Chondrocyte (in vitro differentiated cells): ENCODE measurements at places on chromosomes 4 and X. TPM values are rescaled to one million over a fixed set of nuclear protein-coding genes. Genes with fewer than 3 reads are reported as not detected.

DNA sequence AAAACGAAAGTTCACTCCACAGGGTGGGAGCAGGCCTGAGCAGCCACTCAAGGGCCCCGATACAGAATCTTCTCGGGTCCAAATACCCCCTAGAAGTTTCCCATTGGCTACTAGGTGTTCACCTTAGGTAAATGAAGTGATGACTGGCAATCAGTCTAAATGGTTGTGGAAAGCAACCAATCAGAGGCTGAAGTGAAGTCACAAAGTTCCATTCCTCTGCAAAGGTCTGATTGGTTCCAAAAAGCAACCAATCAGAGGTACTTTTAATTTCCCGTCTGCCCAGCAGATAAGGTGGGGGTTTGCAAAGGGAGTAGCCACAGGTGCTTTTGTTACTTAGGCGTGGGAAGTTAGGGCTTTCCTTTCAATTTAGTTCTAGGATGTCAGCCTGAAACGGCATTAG, 58.2 kb upstream of the NKAP start:
- peaks cover 9% of the 10 kb centered on the region for H3K4me1 ChIP-seq
- peaks cover 34% of the 10 kb centered on the region for H3K27me3 ChIP-seq
- H3K4me3 ChIP-seq = no peak overlapping the region

DNA sequence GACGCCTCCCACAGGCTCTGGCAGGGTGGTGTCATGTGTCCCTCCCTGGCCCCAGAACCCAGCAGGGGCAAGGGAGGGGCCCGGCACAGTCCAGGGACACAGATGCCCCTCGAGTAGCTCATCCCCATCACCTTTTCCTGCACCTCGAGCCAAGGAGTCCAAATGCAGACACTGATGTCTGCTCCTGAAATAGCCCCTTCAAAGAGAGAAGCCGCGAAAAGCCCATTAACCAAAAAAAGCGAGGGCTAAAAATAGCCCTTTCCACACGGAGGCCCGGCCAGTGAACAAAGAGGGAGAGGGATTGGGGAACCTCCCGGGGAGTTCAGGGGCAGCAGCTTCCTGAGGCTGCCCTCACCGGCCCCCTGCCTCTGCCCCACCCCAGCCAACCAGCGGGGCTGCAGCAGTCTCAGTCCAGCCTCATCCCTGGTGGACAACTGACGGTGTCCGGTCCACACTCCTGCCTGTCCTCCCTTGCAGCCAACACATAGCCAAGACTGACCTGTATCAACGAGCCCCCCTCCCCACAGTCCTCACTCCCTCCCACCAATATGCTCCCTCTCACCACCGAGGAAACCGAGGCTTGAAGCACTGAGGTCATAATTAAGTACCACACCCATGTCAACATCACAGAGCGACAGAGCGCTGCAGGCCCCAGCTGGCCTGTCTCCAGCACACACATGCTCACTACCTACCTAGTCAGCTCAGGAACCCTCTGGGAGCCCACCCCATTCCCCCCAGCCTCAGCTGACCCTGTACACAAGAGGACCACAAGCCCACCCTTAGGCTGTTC, 23.9 kb downstream of the WDR1 start:
- peaks cover 30% of the 10 kb centered on the region for H3K36me3 ChIP-seq
- no peaks in the 10 kb centered on the region for H3K27me3 ChIP-seq
- peak; percentile 74 for DNase-seq
- H3K4me3 ChIP-seq = peak overlapping the region; percentile 48

GRCh38 chr4:153521999-153522801, 56.0 kb downstream of the TMEM131L start:
- no peaks in the 10 kb centered on the region for H3K27me3 ChIP-seq
- DNase-seq = no peak
- H3K4me3 ChIP-seq = no peak overlapping the region
- no peaks in the 10 kb centered on the region for H3K36me3 ChIP-seq
- H3K4me1 ChIP-seq = peaks cover 58% of the 10 kb centered on the region
- no peak overlapping the region for H3K27ac ChIP-seq

DNA sequence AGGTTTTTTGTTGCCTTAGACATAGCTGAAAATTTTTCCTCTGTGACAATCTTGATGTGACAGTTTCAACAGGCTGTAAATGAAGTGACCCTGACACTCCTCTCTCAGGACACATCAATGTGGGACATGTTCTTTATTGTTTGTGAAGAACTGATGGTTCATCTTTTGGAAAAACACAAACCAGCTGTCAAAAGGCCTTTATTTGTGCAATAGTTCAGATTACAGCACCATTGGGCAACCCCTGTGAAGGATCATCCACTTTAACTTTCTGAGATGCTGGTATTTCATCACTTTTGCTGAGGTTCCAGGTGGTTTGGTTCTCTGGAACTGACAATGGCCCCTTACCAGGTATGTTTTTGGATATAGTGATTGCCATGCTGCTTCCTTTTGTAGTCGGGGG, 40.3 kb downstream of the OSTC start:
- no peak for DNase-seq
- no peak overlapping the region for H3K27ac ChIP-seq
- no peaks in the 10 kb centered on the region for H3K27me3 ChIP-seq
- no peak overlapping the region for H3K4me3 ChIP-seq
- H3K4me1 ChIP-seq = no peaks in the 10 kb centered on the region
- peaks cover 2% of the 10 kb centered on the region for H3K36me3 ChIP-seq

- peaks cover 10% of the 10 kb centered on the region for H3K27me3 ChIP-seq
- no peaks in the 10 kb centered on the region for H3K36me3 ChIP-seq
- H3K4me3 ChIP-seq = no peak overlapping the region
- no peak for DNase-seq
These were observed 2.7 kb upstream of the NALF2 start for GRCh38 chrX:69501429-69501828.

DNA sequence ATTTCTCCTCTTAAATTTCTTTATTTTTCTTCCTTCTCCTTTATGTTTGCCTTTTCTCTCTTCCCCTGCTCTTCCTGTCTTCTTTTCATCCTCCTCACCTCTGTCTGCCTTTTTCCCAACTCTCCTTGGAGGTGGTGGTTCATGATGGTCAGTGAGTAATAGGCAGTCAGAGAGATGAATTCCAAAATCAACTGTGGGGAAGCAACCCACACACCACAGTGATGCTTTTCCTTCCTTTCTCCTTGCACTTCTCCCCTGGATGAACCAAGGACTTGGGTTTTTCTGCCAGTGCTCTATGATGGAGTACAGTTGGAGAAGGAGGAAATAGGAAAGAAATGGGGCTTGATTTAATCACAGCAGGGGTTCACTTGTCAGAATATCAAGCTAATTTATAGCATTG, 153.8 kb downstream of the DCK start:
- H3K4me3 ChIP-seq = no peak overlapping the region
- peaks cover 19% of the 10 kb centered on the region for H3K27me3 ChIP-seq
- DNase-seq = no peak

DNA sequence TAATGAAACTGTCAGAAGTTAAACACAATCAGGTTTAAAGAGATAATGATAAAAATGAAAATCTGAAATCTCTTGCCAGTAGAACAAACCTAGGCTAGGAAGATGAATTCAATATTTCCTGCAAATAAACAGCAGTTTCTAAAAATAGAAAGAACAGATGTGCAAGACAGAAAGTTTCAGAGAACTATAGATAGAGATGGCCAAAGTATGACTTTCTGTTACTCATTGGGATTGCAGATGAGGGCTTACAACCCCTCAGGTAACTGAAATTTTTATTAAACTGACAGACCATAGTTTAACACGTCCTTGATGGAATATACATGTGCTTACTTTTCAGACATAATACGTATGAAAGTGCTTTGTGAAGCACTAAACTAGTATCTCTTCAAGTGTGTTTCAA, 82.3 kb upstream of the PPARGC1A start:
- no peaks in the 10 kb centered on the region for H3K36me3 ChIP-seq
- H3K27me3 ChIP-seq = no peaks in the 10 kb centered on the region
- no peak overlapping the region for H3K27ac ChIP-seq
- DNase-seq = no peak
- H3K4me1 ChIP-seq = peaks cover 6% of the 10 kb centered on the region

GRCh38 chrX:38220024-38220414, 652 bp downstream of the SRPX start:
- peak overlapping the region; percentile 3 for H3K27ac ChIP-seq
- no peaks in the 10 kb centered on the region for H3K27me3 ChIP-seq
- H3K4me1 ChIP-seq = peaks cover 27% of the 10 kb centered on the region
- peak; percentile 72 for DNase-seq
- peak overlapping the region; percentile 76 for H3K4me3 ChIP-seq

- no peaks in the 10 kb centered on the region for H3K27me3 ChIP-seq
- H3K36me3 ChIP-seq = no peaks in the 10 kb centered on the region
- H3K4me3 ChIP-seq = no peak overlapping the region
- no peak for DNase-seq
- peaks cover 99% of the 10 kb centered on the region for H3K4me1 ChIP-seq
- H3K27ac ChIP-seq = no peak overlapping the region
These were observed 7.1 kb downstream of the KLF3 start for GRCh38 chr4:38670939-38671591.

DNA sequence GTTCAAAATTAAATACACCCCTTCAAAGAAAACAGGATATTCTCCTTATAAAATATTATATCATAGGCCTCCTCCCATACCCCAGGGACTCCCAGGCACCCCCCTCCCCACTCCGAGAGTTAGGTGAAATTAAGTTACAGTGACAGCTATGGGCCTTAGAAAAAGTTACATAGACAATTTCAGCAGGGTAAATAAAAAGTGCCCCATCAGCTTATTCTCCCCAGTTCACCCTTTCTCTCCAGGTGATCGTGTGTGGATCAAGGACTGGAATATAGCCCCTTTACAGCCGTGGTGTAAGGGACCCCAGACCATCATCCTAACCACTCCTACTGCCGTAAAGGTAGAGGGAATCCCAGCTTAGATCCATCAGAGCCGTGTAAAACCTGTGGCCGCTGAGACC, 147.6 kb upstream of the FGF16 start:
- H3K36me3 ChIP-seq = no peaks in the 10 kb centered on the region
- H3K27me3 ChIP-seq = no peaks in the 10 kb centered on the region
- DNase-seq = no peak

- H3K4me3 ChIP-seq = no peak overlapping the region
- no peak for DNase-seq
- no peaks in the 10 kb centered on the region for H3K36me3 ChIP-seq
- H3K27ac ChIP-seq = no peak overlapping the region
- H3K27me3 ChIP-seq = no peaks in the 10 kb centered on the region
These were observed 146.9 kb upstream of the FGF13 start for GRCh38 chrX:138858438-138858837.

- H3K27me3 ChIP-seq = peaks cover 4% of the 10 kb centered on the region
- no peak for DNase-seq
- no peak overlapping the region for H3K27ac ChIP-seq
- no peaks in the 10 kb centered on the region for H3K36me3 ChIP-seq
- peaks cover 19% of the 10 kb centered on the region for H3K4me1 ChIP-seq
These were observed 277.7 kb downstream of the NR3C2 start for GRCh38 chr4:148164557-148164956.

DNA sequence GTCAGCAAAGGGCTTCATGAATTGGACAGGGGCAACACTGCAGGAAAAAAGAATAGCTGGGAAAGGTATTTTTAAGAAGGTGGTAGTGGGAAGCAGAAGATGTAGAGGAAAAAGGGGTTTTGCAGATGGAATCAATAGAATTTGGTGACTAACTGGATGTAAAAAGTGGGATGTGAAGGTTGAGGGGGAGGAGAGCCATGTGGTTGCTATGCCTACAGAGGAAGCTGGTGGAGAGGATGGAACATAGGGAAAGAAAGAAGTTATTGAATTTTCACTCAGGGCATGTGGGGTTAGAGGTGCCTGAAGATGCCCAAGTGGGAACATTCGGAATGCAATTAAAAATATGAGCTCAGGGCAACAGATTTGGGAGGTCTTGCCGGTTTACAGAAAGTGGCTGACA, 33.0 kb downstream of the REELD1 start:
- H3K27ac ChIP-seq = no peak overlapping the region
- no peaks in the 10 kb centered on the region for H3K27me3 ChIP-seq
- peaks cover 2% of the 10 kb centered on the region for H3K4me1 ChIP-seq
- no peak for DNase-seq

GRCh38 chr4:183907871-183908683, 3.0 kb downstream of the STOX2 start:
- peaks cover 11% of the 10 kb centered on the region for H3K4me1 ChIP-seq
- H3K27me3 ChIP-seq = peaks cover 15% of the 10 kb centered on the region
- H3K4me3 ChIP-seq = no peak overlapping the region
- no peak overlapping the region for H3K27ac ChIP-seq
- DNase-seq = no peak
- H3K36me3 ChIP-seq = peaks cover 2% of the 10 kb centered on the region

DNA sequence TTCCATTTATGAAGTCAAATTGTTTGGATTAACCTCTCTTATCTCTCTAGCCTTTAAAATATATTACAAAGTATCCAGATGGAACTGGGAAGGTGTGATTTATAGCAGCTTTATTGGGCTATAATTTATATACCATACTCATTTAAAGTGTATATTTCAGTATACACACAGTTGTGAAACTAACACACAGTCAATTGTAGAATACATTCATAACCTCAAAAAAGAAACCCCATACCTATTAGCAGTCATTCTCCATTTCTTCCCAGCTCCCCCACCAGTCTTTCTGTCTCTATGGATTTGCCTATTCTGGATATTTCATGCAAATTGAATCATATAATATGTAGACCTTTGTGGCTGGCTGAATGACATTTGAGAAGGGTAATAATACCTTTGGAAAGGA, 7.6 kb upstream of the NAP1L5 start:
- H3K36me3 ChIP-seq = no peaks in the 10 kb centered on the region
- no peaks in the 10 kb centered on the region for H3K27me3 ChIP-seq
- H3K27ac ChIP-seq = peak overlapping the region; percentile 93
- no peak overlapping the region for H3K4me3 ChIP-seq
- no peak for DNase-seq

- no peak overlapping the region for H3K27ac ChIP-seq
- no peak for DNase-seq
- no peaks in the 10 kb centered on the region for H3K36me3 ChIP-seq
- peaks cover 25% of the 10 kb centered on the region for H3K27me3 ChIP-seq
- no peak overlapping the region for H3K4me3 ChIP-seq
- H3K4me1 ChIP-seq = no peaks in the 10 kb centered on the region
These were observed 25.7 kb upstream of the TMPRSS11A start for GRCh38 chr4:67988991-67989390.

- H3K4me3 ChIP-seq = peak overlapping the region; percentile 1
- peaks cover 23% of the 10 kb centered on the region for H3K4me1 ChIP-seq
- no peaks in the 10 kb centered on the region for H3K27me3 ChIP-seq
These were observed 255.3 kb downstream of the RAPGEF2 start for GRCh38 chr4:159358226-159358625.

DNA sequence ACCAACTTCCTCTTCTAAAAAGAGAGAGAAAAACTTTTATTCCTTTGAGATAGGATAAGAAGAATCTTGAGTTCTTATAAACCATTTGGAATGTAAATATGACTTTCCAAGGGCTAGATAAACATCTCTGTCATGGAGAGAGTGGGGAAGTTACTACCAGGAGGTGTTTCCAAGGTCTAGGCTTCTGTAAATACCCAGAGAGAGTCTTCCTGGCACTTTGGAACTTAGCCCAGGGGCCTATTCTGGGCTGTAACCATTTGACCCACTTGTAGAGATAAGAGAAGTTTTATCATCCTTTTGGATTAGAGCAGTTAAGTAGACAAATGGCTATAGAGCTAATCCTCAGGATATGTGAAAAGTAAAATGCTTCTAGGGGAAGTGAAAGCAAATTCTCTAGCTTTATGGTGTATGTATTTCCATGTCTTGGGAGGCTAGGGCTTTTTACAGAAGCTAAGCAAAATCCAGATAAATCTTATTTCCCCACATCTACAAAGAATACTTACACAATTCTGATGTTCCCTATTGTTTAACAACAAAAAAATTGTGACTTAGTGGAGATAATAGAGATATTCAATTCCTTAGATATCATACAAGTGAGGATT, 51.1 kb downstream of the MCUB start:
- H3K27ac ChIP-seq = no peak overlapping the region
- no peak for DNase-seq
- peaks cover 6% of the 10 kb centered on the region for H3K36me3 ChIP-seq
- H3K4me1 ChIP-seq = no peaks in the 10 kb centered on the region
- no peak overlapping the region for H3K4me3 ChIP-seq

Gene TCP11X1
- not detected in 3 replicates for total RNA-seq

Gene LIAS
- total RNA-seq = 6.5 to 8.4 TPM (median 6.8 TPM) in 3 replicates

Gene CHRDL1
- 0.51 to 1.2 TPM (median 1.2 TPM) in 3 replicates for total RNA-seq

Gene PDZD4
- total RNA-seq = 24.8 to 27.2 TPM (median 25.4 TPM) in 3 replicates

Gene RPS6KA3
- total RNA-seq = 18.4 to 19.5 TPM (median 18.8 TPM) in 3 replicates

Gene MAGEB4
- total RNA-seq = not detected in 3 replicates
